ENCODE measurements at places on chromosomes 13 and 19.
A peak's percentile ranks its signal among the peaks of the same experiment; 100 is the strongest.

DNA sequence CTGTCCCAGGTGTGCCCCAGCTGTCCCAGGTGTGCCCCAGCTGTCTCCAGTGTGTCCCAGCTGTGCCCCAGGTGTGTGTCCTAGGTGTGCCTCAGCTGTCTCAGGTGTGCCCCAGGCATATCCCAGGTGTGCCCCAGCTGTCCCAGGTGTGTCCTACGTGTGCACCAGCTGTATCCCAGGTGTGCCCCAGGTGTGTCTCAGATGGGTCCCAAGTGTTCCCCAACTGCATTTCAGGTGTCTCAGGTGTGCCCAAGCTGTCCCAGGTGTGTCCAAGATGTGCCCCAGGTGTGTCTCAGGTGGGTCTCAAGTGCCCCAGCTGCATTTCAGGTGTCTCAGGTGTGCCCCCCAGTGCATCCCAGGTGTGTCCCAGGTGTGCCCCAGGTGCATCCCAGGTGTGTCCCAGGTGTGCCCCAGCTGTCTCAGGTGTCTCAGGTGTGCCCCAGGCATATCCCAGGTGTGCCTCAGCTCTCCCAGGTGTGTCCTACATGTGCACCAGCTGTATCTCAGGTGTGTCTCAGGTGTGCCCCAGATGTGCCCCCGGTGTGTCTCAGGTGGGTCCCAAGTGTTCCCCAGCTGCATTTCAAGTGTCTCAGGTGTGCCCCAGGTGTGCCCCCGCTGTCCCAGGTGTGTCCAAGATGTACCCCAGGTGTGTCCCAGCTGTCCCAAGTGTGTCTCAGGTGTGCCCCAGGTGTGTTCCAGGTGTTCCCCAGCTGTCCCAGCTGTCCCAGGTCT, 1.3 kb upstream of the GRK1 start:
- DNase-seq = no peak

DNA sequence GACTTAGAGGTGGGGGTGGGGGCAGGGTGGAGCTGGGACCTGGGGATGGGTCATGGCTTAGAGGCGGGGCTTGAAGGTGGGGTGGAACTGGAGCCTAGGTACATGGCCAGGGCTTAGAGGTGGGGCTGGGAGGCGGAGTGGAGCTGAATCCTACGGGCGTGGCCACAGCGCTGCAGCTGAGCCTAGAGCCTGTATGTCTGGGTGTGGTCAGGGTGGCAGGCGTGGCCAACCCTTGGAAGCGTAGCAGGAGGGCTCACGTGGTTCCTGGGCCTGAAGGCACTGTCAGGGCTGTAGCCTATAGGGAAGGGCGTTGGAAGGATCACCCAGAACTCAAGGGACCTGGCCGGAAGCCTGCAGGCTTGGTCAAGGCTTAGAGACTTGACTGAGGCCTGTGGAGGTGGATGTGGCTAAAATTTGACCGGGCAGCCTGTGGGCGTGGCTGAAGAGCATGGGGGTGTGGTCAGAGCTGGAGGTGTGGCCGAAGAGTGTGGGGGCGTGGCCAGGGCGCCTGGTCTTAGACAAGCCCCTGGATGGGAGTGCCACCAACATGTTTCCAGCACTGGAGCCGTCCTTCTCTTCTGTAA, 24.3 kb downstream of the COLGALT1 start:
- peak; percentile 75 for DNase-seq

DNA sequence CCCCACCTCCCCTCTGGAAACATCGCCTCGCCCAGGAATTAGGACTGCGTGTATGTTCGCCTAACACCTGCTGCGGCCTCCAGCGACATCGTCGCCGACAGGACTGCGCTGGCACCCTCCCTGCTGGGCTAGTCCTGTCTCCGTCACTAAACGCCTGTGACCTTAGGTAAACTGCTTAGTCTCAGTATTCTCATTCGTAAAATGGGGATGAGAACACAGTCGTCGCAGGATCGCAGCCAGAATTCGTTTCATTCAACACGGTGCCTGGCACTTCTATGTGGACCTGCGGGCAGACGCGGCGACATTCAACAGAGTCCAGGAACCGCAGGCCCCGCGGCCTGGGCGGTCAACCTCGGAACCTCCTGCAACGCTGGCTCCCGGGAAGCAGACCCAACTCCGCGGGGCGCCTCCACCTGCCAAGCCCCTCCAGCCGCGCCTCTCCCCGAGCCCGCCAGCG, 485 bp downstream of the CRYL1 start:
- DNase-seq = peak; percentile 19

DNA sequence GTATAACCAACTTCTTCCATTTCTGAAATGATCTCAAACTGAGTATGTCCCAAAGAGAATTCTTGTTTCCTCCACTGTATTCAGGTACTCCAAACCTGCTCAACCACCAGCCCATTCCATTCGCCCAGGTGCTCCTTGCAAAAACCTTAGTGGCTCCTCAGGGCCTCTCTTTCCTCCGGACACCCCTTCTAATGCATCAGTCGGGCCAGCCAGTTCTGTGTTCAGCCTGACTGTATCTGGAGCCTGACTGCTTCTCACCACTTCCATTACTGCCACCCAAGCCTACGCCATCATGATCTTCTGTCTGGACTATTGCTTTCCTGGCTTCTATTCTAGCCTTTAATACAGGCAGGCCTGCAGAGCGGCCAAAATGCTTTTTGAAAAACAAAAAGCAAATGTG, 1.5 kb downstream of the PHF11 start:
- no peak for DNase-seq

DNA sequence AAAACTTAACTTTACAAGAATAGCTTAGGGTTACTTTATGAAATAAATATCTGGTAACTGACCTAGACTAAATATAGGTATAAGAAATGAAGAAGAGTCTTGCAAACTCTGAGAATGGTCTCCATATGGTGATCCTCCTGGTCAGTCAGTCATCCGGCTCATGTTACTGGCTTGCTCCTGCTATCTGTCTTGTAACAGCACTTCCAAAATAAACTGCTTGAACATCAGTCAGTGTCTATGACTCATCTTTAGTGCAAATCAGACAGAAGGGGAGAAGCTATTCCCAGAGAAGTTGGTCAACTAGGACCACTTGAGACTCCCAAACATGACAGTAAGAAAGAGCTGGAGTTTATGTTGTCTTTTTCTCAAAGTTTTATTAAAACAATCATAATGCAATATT, 1550.9 kb downstream of the PCDH9 start:
- DNase-seq = no peak

DNA sequence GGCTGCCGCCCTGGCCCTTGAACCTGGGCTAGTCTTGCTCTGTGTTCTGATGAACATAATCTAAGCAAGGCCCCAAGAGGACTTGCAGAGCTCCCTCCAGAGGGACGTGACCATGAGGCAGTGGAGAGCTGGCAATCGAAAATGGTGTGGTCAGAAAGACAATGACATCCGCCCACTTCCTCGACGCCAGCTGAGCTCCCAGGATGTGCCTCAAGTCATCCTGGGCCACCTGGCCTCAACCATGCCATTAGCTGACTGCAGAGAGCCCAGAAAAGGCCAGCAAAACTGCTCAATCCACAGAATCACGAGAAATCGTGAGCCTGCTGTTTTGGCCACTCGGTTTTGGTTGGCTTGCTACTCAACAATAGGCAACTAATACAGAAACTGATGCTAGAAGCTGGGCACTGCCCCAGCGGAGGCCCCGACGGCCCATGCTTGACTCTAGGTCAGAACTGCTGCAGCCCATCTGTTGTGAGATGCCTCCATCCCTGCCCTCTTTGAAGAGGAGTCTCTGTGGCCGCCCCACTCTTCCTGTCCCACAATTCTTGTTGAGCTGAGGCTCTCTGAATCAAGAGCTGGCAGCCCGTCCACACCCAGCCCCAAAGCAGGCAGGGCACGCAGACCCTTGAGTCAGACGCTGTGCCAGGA, 53.3 kb downstream of the STK24 start:
- DNase-seq = no peak

- no peak for DNase-seq
Measured at GRCh38 chr19:32869369-32869965, at the start of gene SLC7A9. SLC7A9 (minus strand) TSS chr19:32869767; CDS start chr19:32868534, 1,233 bp downstream.

DNA sequence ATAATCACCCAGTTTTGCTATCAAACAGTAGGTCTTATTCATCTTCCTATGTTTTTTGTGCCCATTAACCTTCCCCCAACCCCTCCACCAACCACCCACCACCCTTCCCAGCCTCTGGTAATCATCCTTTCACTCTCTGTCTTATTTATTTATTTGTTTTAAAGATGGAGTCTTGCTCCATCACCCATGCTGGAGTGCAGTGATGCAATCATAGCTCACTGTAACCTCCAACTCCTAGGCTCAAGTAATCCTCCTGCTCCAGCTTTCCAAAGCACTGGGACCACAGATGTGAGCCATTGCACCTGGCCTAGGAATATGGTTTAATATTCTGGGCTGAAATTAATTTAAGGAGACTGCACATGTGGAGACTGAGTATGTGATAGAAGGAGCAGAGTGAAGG, 527.0 kb downstream of the GPC6 start:
- DNase-seq = no peak

DNA sequence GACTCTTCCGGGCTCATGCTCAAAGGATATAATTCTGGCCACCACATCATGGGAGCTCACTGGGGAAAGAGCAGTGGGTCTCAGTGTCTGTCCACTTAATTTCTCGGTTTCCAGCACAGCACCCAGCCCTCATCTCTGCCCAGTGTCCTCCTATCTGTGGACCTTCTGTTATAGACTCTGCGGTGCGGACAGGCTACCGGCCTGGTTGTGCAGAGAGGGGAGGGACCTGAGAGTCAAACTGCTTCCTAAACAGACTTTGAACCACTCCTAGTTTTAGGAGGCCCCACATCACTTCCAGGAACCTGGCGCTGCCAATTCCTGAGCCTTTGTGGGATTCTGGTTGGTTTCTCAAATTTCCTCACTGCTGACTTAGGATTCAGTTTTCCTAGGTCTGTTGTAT, 59.8 kb upstream of the MED4 start:
- no peak for DNase-seq

DNA sequence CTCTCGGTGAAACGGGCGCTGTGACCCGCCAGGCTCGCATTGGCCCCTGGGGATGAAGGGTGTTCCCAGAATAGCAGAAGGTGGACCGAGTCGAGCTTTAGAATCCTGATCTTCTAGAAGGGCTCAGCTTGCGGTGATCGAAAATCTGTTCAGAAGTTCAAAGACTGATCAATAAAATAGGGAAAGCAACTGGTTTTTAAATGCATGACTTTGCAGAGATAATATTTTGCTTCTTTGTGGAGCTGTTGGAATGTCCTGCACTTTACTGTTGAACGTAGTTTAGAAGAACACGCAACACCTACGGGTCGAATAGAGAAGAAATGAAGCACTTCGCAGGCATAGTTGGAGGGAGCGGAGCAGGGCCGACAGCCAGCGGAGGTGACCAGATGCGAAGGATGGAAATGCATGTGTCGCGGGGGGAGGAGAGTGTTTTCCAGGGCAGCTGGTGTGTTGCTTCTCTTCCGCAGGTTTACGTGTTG, 766 bp downstream of the CEBPG start:
- peak; percentile 20 for DNase-seq

DNA sequence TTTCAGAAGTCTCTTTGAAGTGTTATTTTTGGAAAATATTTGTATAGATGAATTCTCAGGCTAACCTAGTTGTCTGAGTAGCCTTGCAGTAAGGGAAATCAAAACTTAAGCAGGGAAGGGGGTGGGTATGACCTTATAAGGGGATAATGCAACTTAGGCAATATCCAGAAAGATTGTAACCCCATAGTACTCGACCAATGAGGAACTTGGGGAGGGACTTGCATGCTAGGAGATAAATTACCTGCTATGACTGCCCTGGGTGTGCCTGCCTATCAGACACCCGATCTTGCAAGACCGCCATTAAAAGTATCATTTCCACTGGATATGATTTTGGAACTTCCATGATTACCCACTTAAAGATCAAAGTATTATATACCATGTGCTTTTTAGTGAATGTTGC, 23.0 kb upstream of the RFXAP start:
- no peak for DNase-seq

DNA sequence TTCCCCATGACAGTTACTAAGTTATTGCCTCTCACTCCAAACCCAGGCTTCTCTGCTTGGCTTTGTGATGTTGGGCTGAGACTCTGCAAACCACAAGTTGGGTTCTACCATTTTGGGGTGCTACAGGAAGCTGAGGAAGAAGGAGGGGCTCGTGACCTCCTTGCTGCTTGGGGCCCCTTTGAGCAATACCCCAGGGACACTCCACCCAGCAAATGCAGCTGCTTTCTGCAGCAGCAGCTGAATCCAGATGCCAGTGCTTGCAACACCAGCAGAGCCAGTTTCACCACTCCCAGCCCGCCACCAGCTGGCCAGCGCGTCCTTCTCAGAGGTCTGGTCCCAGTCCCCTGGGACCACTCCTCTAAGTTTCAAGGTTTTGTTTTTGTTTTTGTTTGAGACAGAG, 22.0 kb upstream of the UBAC2 start:
- DNase-seq = no peak

GRCh38 chr13:44540761-44541434, 35.2 kb downstream of the TSC22D1 start:
- no peak for DNase-seq

DNA sequence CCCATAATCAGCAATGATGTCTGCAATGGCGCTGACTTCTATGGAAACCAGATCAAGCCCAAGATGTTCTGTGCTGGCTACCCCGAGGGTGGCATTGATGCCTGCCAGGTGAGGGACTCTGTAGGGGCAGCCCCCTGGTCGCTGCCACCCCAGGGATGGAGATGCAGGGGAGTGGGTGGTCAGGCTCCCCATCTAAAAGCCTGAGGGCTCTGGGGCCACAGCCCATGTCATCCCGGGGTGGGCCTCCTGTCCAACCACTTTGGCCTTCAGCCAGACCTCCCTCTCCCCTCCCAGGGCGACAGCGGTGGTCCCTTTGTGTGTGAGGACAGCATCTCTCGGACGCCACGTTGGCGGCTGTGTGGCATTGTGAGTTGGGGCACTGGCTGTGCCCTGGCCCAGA, 24.1 kb downstream of the HPN start:
- DNase-seq = no peak

GRCh38 chr13:42720113-42720857, 61.1 kb upstream of the FAM216B start:
- DNase-seq = no peak

- no peak for DNase-seq
Measured at GRCh38 chr19:1085676-1086442, 9.3 kb downstream of the POLR2E start.

DNA sequence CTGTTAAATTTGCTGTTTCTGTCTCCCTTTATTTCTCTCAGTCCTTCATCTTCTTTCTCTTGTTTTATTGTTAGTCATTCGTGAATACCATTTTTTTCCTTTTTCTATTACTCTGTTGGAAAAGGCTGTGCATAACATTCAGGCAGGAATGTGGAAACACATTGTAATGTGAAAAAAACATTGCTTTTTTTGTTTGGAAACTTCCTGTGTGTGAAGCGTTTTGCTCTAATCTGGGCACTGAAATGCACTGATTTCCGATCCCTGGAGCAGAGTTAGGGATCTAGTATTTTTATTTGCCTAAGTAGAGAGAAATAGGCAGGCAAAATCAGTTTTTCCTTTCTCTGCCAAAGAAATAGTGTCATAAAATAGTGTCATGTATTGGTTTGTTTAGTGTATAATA, 155.5 kb downstream of the PCCA start:
- DNase-seq = no peak

DNA sequence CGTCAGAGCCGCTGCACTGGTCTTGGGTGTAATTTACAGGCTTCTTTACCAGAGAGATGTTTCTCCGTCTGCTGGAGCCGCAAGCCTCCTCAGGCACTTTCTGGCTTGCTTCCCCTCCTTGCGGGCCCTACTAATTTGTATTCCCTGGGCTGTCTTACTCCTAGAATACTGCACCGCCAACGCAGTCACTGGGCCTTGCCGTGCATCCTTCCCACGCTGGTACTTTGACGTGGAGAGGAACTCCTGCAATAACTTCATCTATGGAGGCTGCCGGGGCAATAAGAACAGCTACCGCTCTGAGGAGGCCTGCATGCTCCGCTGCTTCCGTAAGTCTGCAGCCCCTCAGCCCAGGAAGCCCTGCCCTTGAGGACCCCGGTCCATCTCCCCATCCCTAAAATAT, 14.1 kb upstream of the C19orf33 start:
- no peak for DNase-seq

GRCh38 chr13:60482012-60482411, 85.0 kb downstream of the TDRD3 start:
- DNase-seq = no peak

Measured in hepatic stellate cell (primary cell).